ENCODE measurements at places on chromosomes 13 and 19.
A peak's percentile ranks its signal among the peaks of the same experiment; 100 is the strongest.

DNA sequence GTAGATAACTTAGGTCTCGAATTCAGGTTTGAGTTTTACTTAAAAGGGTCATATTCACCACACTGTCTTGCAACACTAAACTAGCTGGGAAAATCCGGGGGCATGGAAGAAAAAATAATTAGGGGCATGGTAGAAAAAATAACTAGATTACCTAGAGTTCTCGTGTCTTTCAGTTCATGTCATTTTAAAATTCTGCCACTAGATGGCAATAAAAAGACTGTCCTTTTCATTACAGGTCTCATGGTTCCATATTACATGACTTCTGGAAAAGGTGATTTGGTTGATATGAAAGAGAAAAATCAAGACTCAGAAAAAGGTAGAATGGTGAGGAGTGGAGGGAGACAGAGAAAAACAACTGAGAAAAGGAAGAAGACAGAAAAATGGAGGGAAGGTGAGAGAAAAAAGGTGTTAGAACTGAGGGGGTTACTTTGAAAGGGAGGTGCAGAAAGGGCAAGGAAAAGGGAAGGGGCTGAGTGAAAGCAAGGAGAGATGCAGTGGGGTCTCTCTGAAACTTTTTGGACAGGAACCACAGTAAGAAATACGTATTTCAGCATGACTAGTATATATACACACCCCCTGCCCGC, 299.0 kb downstream of the KLF12 start:
- DNase-seq, result peak; percentile 69

GRCh38 chr13:106597186-106597585, 29.2 kb upstream of the ARGLU1 start:
- DNase-seq, result no peak

DNA sequence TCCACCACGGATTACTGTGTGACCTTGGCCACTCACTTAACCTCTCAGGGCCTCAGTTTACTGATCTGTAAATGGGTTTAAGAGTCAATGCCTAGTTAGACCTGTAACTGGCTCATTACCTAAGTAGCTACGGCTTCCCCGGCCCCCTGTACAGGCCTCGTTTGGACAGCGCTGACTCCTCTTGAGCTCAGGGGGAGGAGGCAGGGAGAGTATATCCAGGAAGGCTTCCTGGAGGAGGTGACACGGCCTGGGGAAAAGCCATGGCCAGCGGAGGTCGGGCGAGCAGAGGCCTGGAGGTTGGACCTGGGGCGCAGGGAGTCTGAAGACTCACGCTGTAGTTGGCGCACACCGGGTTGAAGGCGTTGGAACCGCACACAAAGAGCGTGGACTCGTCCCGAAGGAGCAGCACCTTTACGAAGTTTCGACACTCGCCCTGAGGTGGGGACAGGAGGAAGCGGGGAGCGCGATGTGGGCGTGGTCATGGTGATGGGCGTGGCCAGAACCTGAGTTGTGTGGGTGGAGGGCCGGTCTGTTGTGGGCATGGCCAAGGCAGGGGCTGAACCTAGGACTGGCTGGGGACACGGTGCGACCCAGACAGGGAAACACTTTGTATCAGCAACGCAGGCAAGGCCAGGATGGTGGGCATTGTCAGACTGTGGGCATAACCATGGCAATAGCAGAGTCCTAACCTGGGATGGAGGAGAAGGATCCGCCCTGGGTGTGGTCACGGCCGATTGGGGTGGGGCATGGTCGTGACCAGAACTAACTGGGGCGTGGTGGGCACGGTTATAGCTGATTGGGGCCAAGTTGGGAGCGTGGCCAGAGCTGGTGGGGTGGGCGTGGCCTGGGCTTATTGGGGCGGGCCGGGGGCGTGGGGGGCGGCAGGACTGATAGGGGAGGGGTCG, 3.6 kb downstream of the SEMA6B start:
- no peak for DNase-seq

- DNase-seq, result no peak
Observed at GRCh38 chr19:57771417-57771816, 1.9 kb downstream of the ZNF586 start.

Data from NCI-H1694 (cell line).